Endothelial cell of umbilical vein (primary cell): ENCODE measurements at places on chromosomes 4 and X. TPM values are rescaled to one million over a fixed set of nuclear protein-coding genes. Genes with fewer than 3 reads are reported as not detected.

- DNase-seq, result no peak
Measured at GRCh38 chr4:11408233-11408967, 20.3 kb downstream of the HS3ST1 start.

- peak; percentile 66 for DNase-seq
Measured at GRCh38 chr4:94304365-94304971, 38.2 kb downstream of the HPGDS start.

DNA sequence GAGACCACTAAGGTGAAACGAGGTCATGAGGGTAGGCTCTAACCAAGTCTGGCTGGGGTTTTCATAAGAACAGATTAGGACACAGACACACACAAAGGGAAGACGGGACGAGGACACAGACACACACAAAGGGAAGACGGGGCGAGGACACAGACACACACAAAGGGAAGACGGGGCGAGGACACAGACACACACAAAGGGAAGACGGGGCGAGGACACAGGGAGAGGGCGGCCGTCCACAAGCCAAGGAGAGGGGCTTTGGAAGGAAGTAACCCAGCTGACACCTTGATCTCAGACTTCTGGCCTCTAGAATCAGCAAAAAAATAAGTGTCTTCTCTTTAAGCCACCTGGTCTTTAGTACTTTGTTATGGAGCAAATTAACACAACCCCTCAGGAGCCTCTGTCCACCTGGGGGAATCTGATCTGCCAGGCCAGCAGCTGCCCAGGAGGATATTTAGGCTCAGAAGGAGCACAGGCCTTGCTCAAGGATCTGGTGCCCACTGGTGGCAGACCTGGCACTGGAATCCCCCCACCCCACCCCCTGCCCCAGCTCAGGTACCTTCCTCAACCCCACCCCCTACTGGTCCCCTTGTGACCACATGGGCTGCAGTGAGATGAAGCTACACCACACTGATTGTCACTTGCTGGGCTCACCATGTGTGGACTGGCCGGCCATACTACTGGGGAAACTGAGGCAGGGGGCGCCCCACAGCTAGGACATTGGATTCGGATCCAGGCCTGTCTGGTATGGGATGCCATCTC is 2.8 kb downstream of the ABLIM2 start:
- no peak for DNase-seq

GRCh38 chr4:8703401-8703696 is 110.8 kb downstream of the CPZ start:
- no peak for DNase-seq

DNA sequence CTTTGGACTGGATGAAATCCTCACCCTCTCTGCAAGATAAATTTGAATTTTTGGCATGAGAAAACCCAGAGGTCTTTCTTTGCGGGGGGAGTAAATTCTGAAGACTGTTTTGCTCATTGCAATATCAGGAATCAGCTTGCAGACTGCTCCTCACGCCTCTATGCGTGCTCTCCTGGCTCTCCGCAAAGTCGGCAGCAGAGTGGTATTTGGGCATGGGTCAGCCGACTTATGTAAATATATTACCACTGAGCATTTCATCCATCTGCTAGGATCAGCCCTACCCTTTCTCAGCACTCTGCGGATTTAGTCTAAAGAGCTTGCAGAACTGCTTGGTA is 288.0 kb downstream of the ASMT start:
- no peak for DNase-seq

- DNase-seq, result no peak
Measured at GRCh38 chr4:101337688-101338087, 9.6 kb downstream of the PPP3CA start.

GRCh38 chr4:24729119-24729730 is 66.1 kb upstream of the SOD3 start:
- no peak for DNase-seq

DNA sequence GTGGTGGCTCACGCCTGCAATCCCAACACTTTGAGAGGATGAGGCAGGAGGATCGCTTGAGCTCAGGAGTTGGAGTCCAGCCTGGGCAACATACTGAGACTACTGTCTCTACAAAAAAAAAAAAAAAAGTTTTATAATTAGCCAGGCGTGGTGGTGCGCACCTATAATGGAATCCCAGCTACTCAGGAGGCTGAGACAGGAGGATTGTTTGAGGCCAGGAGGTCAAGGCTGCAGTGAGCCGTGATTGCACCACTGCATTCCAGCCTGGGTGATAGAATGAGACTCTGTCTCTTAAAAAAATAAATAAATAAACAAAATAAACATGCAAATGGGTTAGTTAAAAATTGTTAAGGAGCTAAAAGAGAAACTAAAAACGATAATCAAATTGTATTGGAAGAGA is 7.7 kb downstream of the GLOD5 start:
- no peak for DNase-seq

- DNase-seq, result no peak
Measured at GRCh38 chrX:154529206-154529612, 13.2 kb upstream of the FAM3A start.

DNA sequence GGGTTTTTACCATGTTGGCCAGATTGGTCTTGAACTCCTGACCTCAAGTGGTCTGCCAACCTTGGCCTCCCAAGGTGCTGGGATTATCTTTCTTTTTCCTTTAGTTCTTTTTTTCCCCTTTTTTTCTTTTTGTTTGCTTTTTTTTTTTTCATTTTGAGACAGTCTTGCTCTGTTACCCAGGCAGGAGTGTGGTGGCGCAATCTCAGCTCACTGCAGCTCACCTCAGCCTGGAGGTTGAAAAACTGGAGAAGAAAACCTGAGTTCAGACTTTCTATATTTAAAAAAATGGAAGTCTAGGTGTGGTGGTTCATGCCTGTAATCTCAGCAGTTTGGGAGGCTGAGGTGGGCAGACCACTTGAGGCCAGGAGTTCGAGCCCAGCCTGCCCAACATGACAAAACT is 181.1 kb upstream of the HS3ST1 start:
- DNase-seq, result no peak

DNA sequence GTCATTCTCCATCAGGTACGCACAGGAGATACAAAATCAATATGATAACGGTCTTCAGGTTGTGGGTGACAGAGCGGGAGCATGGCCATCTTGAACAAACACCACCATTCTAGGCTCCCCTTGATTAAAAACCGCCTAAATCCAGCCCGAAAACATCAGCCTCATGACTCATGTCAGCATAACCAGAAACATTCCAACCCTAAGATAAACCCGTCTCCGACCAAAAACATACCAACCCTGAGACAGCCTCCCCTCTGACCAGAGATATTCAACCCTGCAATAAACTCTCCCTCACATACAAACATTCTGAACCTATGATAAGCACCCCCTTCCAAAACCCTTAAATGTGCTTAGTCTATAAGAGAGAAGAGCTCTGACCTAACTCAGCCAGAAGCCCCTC is 157.9 kb downstream of the DHRSX start:
- DNase-seq, result no peak

GRCh38 chr4:38073596-38074234 is 113.5 kb downstream of the PTTG2 start:
- DNase-seq, result no peak

- DNase-seq, result no peak
Measured at GRCh38 chr4:152185786-152186550, 349.9 kb downstream of the FBXW7 start.

- no peak for DNase-seq
Measured at GRCh38 chr4:111847296-111848008, 297.8 kb upstream of the FAM241A start.

DNA sequence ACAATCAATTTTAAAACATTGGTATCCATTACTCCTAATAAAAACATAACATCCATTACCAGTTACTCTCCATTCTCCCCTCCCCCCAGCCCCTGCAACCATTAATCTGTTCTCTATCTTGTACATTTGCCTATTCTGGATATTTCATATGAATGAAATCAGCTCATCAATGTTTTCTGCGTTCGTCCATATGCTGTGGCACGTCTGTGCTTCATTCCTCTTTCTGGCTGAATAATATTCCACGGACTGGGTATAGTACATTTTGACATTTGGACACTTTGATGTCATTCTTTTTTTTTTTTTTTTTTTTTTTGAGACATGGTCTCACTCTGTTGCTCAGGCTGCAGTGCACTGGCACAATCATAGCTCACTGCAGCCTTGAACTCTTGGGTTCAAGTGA is 5.2 kb downstream of the DNASE1L1 start:
- no peak for DNase-seq

- peak; percentile 50 for DNase-seq
Measured at GRCh38 chr4:129344058-129344457, 248.1 kb downstream of the C4orf33 start.

- DNase-seq, result peak; percentile 69
Measured at GRCh38 chrX:154980330-154981115, 42.0 kb downstream of the F8 start.

DNA sequence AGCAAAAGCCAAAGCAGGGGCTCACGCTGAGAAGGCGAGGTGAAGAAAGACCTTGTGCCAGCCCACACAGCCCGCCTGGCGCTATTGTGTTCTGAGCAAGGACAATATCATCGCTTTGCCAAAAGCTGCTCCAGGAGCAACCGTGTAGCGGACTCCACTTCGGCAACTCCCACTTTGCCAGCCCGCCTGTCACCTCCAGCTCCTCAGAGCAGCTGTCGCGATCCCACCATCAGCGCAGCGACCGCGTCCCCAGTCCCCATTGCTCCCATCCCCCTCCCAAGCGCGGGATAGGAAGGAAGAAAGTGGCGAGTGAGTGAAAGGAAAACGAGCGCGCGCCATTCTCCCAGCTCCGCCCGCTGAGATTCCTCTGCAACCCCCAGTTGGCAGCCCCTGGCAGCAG is 759 bp downstream of the ZC4H2 start:
- peak; percentile 47 for DNase-seq

- no peak for DNase-seq
Measured at GRCh38 chr4:177301126-177301639, 8.5 kb upstream of the NEIL3 start.

GRCh38 chr4:2322841-2323240 is 60.9 kb upstream of the MXD4 start:
- no peak for DNase-seq

DNA sequence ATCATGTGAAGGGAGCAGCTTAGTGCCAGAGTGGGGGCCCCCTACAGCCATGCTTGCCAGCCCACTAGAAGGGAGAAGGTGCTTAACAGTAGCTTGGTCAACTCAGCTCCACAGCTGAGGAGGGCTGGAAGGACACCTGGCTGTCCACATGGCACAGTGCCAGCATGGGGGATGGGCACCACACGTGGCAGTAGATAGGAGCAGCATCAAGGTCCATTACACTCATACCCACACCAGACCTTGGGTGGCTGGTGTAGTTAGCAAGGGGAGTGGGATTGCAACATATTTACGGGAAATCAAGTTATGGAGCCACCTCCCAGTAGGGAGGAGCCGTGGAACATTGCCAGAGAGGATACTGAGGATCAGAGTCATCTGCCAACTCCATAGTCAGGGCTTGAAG is 37.9 kb upstream of the SLC4A4 start:
- no peak for DNase-seq

DNA sequence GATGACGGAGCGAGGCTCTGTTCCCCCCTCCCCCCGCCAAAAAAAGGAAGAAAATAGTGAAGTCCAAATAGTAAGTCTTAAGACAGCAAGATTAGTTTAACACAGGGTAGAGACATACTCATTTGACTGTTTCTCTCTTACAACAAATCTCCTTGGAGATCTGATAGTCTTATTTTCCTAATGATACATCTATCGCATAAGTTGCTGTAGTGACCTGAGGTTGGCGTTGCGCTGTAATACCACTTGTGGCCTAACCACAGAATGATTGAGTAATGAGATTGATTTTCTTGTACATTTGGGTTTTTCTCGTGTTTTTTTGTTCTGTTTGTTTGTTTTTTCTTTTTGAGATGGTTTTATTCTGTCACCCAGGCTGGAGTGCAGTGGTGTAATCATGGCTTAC is 27.2 kb downstream of the OCIAD1 start:
- no peak for DNase-seq

GRCh38 chr4:56821381-56822243 is at the start of gene SPINK2:
TSS of gene SPINK2 (minus strand) at chr4:56821701. CDS start at chr4:56821662, 39 bp downstream.
- no peak for DNase-seq

- no peak for DNase-seq
Measured at GRCh38 chr4:119329835-119330620, 8.1 kb upstream of the FABP2 start.

DNA sequence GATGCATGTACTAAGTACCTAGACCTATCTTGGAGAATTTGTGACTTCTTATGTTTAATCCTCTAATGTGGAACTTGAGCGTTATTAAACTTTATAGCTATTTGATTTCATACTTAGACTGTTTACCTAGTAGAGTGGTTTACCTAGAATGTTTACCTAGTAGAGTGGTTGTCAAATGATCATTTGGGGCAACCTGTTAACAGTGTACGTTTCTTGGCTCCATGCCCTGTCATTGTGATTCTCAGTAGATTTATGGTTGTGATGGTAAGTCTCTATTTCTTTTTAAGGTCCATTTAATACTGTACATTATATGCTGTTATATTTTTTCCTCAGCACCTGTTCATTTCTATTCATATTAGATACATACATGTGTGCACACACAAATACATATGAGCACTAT is 233.0 kb upstream of the MAD2L1 start:
- DNase-seq, result no peak

GRCh38 chr4:40550948-40551462 is 78.7 kb downstream of the RBM47 start:
- peak; percentile 55 for DNase-seq

DNA sequence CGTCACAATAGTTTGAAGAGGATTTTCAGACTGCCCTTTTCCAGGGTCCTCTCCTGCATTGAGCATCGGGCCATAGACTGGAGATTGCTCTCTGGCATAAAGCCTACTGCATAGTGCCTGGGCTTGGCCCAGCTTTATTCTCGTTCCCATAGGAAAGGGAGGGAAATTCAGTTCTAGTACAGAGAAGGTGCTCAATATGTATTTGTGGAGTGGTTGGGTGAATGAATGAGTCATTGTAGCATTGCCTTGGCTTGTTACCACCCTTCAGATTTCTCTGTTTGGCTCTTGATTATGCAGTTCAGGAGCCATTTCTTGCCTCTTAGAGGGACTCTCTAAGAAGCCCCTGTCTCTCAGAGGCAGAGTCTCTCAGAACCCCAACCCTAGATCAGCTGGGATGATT is 2.6 kb downstream of the TMEM35A start:
- DNase-seq, result no peak

DNA sequence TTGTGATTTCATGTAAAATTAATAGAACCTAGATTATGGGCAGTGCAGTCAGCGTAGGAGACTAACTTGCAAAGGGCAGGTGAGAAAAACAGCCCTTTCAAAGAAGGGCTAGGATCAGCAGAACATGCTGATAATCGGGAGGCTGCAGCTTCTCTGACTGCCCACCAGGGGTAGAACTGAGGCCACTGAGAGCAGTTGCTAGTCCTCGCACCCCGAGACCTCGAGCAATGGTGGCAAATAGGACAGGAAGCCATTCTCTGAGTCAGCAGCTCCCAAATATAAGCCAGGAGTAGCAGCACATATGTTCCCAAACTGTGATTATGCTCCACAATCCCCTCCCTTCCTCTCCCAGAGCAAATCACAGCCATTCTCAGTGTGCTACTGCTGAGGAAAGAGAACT is 186.5 kb downstream of the MSL3 start:
- peak; percentile 15 for DNase-seq

The HMX1 gene
- not detected in 2 replicates for polyA plus RNA-seq

The ZMAT1 gene
- 1.8 and 2.4 TPM in 2 replicates for polyA plus RNA-seq

The POF1B gene
- not detected in 2 replicates for polyA plus RNA-seq

The ADH6 gene
- not detected in 2 replicates for polyA plus RNA-seq

The ADRA2C gene
- 0.03 and 0.06 TPM in 2 replicates for polyA plus RNA-seq

The KCTD8 gene
- 0.36 and 0.60 TPM in 2 replicates for polyA plus RNA-seq

The FNIP2 gene
- polyA plus RNA-seq, result 2.6 and 4.5 TPM in 2 replicates

The MAGEA10 gene
- polyA plus RNA-seq, result not detected in 2 replicates

The FGB gene
- polyA plus RNA-seq, result not detected in 2 replicates

The ITM2A gene
- polyA plus RNA-seq, result 10.2 and 10.4 TPM in 2 replicates

The TMEM144 gene
- 10.5 and 10.6 TPM in 2 replicates for polyA plus RNA-seq
